CD4-positive, alpha-beta T cell treated with Interleukin-6 at 100 ng/mL for 8 hours (primary cell): ENCODE measurements at places on chromosomes 6 and 20.
A peak's percentile ranks its signal among the peaks of the same experiment; 100 is the strongest.

- DNase-seq, result peak; percentile 88
Observed at GRCh38 chr6:149484733-149485700, at the start of gene ZC3H12D. TSS of gene ZC3H12D (minus strand) at chr6:149485014. CDS start at chr6:149474543, 10,471 bp downstream.

DNA sequence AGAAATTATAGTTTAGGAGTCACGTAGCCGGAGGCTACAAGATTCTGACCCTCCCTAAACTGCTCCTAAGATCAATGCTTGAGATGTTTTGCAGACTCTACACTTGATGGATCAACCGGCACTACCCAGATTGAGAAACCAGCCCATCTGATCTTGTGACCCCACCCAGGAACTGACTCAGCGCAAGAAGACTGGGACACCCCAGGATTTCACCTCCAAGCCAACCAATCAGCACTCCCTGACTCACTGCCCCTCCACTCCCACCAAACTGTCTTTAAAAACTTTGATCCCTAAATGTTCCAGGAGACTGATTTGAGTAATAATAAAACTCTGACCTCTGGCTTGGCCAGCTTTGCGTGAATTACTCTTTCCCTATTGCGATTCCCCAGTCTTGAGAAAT is 99.8 kb downstream of the OPRM1 start:
- DNase-seq, result no peak

DNA sequence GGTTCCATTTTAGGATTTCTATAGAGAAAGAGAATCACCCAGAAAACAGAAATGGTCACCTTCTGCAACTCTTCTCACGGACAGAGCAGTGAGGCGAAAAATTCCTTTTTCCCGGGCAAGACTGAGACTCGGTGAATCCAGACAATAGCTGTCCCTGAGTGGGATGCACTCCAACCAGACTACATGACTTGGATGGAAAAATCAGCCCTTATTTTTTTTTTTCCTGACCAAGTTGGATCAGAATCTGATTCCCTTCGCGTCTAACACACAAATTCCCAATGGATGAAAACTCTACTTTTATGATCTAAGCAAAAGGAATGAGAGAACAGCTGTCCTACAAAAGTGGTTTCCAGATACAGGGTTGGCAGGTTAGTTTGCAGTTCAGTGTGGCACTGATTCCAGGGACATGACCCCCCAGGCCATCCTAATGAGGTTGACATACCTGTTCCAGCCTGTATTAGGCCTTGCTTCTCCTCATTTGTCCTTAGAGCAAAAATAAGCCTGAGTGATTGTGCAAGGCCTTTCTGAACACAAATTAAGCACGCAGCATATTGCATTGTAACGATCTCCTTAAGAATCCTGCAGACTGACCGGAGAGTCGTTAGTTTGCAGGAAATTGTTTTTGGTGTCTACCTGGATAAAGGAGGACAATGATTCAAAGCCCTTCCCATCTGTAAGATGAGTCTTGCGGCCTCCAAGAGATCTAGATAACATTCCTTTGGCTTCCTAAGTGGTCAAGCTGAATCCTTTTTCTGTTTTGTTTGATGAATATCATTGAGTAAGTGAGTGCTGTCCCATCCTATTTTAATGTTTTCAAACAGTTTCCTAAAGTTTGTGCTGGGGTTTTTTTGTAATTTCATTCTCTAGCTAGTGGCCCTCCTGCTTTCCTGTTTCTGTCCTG is 1.5 kb upstream of the NEDD9 start:
- DNase-seq, result no peak

GRCh38 chr20:41865938-41866337 is 247.8 kb upstream of the CHD6 start:
- no peak for DNase-seq

GRCh38 chr6:11436508-11437096 is 100.9 kb upstream of the TMEM170B start:
- no peak for DNase-seq

GRCh38 chr6:44010411-44011349 is 116.6 kb downstream of the MRPL14 start:
- no peak for DNase-seq

DNA sequence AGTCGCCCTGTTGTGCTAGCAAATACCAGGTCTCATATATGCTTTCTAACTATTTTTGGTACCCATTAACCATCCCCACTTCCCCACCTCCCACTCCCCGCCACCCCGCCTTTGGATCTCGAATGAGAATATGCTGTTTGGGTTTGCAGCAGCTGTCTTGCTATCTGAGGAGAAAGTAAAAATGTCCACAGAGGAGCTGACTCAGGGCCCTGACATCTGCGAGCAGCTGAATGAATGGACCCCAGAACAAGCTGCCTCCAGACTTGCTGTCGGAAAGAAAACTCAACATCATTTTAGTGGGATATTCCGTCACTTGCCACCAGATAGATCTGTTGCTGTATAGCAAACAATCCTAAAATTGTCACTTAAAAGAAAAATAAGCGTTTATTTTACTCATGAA is 103.7 kb downstream of the LINC00237 start:
- DNase-seq, result no peak

- DNase-seq, result no peak
Observed at GRCh38 chr6:50654155-50654554, 59.2 kb upstream of the TFAP2D start.

GRCh38 chr6:110053395-110054240 is 75.5 kb downstream of the GPR6 start:
- DNase-seq, result no peak

- no peak for DNase-seq
Observed at GRCh38 chr20:48667481-48667880, 160.3 kb downstream of the PREX1 start.

- no peak for DNase-seq
Observed at GRCh38 chr6:131867744-131868143, 59.9 kb downstream of the ENPP1 start.

DNA sequence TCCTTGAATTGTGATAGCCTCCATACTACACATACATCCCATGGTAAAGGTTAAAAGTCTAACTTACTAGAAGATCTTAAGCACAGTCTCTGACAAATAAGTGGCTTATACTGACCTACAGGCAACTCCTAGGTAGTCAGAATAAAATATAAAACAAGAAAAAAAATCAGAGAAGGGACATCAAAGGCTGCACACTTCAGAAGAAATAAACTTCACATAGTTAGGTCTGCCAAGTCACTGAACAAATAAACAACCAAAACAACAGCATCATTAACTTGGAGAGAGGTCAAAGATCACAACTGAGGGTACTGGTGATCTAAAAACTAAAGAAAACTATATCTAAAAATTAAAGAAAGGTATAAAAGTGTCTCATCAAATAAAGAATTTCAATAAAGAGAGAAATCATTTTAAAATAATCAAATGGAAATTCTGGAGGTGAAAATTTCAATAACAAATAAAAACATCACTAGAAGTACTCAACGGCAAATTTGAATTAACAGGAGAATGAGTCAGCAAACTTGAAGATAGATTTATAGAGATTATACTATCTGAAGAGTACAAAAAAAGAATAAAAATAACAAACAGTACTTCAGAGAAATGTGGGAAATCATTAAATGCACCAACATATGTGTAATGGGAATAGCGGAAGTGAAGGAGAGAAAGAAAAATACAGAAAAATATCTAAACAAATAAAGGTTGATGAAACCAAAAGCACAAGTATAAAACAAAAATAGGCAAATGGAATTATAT is 88.0 kb upstream of the UST start:
- DNase-seq, result no peak
